Stimulated activated naive CD4-positive, alpha-beta T cell treated with Interleukin-2 at 50 U/mL for 16 hours (primary cell): ENCODE measurements at places on chromosomes 2 and 18.
A peak's percentile ranks its signal among the peaks of the same experiment; 100 is the strongest.

DNA sequence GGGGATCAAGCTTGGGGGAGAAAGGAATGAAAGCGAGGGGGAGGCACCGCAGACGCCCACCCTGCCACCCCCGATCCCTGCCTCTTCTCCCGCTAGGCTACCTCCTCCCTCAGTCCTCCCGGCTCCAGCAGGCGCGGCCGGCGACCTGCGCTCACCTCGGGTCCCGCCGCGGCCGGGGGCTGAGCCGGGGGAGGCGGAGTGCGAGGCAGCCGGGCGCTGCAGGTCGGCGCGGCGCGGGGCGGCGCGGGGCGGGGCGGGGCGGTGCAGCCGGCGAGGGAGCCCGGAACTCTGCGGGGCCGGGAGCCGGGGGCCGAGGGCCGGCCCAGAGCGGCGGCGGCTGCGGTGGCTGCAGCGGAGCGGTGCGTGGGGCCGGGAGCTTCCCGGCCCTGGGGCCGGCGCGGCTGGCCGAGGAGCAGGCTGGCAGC, 477 bp downstream of the ACVR1 start:
- DNase-seq, result peak; percentile 68

DNA sequence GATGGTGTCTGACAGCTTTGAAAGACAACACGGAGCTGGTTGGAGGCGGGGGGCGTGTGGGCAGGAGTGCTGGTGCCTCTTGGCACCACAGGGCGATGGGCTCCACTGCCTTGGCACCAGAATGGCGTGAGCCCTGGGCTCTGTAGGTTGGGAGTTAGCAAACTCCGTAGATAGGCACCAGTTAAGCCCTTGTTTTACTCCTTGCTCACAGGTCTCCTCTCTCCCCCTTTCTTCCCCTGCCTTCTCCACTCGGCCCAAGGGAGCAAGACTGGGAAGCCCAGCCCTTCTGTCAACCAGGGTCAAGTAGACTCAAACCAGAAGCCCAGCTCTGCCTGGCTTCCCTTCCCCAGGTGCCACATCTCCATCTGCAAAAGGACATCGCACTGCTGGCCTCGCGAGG, 281.7 kb upstream of the ID2 start:
- no peak for DNase-seq

GRCh38 chr2:2674831-2675230, 343.8 kb upstream of the MYT1L start:
- DNase-seq, result no peak

GRCh38 chr2:24826773-24827145, 33.5 kb downstream of the CENPO start:
- no peak for DNase-seq

GRCh38 chr2:127884436-127884835, 1.3 kb downstream of the AMMECR1L start:
- no peak for DNase-seq

DNA sequence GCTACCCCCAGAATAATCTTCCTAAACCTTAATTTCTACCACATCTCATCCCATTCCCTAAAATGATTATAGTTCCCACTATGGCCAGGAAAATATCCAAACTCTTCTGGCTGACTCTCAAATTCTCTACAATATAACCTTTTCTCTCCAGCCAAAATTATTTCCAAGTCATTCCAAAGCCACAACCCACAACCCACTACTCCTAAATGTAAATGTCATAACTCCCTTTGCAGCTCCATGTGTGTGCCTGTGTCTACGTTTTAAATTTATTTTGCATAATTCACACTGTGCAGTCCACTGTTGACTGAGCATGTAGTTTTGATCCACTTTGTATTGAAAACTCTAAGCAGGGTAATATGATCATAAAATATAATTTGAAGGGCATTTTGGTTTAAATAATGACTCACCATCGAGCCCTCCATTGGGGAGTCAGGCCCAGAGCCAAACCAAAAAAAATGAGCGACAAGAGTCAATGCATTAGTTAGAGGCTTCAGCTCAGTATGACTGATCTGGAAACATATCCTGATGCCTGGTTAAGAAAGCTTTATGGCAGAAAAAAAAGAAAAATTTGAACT, 171.0 kb downstream of the AFF3 start:
- no peak for DNase-seq

GRCh38 chr18:79544386-79544963, 135.1 kb upstream of the CTDP1 start:
- no peak for DNase-seq

DNA sequence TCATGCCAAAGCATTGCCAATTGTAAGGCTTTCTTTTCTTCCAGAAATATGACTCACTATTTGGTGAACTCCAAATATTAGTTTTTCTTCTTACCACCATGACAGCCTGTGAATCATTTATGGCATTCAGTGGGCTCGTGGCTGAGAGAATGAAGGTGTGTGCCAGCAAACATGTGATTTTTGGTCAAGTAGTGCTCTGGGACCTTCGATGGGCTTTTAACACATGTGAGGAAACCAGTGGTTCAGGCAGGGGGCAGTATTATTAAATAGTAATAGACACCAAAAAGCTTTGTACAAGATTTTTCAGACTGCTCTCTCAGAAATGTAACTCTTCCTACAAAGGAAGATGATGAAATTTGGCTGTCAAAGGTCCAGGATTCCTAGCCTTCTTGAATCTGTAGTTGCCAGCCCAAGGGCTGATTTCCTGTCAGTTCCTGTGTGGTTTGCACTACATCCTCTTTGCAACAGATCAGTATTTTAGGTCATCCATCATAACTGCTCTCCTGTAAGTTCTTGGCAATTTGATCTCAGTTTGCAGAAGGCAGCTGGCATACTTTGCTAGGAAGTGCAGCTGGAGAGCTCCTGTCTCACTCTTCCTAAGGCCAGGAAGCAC, 64.3 kb downstream of the BABAM2 start:
- DNase-seq, result peak; percentile 54

- DNase-seq, result no peak
These were observed 119.4 kb downstream of the GREB1L start for GRCh38 chr18:21361307-21361880.

DNA sequence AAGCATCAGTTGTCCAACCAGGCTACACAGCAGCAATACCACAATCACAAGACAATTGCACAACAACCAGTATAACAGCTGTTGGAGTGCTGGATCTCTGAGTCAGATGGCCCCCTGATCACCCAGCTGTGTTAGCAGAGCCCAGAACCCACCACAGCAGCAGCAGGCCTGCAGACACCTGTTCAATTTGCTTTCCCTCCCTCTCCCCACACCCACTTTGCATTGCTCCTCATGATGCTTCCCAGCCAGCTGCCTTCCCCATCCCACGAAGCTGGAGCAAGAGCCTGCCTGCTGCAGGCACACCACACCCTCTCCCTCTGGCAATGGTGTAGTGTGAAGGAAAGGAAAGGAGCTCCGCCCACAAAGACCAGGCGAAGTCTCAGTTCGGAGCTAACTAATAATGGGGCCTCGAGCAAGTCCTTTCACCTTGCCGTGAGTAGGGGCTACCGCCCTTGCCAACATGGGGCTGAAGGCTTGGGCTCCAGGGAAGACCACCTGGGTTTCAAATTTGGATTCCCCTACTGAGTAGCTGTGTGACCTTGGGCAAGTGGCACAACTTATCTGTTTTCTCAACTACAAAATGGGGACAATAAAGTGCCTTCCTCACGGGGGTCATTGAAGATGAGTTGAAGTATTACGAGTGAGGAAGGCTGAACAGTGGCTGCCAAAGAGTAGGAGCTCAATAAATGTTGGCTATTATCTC, 19.4 kb upstream of the ZBTB7C start:
- no peak for DNase-seq

DNA sequence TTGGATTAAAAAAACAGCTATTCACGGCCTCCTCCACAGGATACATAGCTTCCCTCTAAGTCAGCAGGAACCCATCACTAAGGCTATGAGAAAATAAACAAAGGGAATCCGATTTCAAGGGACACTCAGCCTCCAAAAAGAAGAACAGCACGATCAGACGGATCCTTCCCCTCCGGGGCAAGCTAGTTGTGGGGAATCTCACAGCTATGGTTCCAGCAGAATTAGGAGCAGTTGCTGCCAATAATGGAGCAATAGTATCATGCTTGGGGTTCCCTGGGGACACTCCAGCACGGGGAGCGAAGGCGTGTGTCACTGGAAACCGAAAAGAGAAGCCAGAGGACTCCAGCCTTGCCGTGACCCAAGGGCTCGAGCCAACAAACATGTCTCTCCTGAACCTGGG, 163.1 kb downstream of the TTC32 start:
- no peak for DNase-seq

DNA sequence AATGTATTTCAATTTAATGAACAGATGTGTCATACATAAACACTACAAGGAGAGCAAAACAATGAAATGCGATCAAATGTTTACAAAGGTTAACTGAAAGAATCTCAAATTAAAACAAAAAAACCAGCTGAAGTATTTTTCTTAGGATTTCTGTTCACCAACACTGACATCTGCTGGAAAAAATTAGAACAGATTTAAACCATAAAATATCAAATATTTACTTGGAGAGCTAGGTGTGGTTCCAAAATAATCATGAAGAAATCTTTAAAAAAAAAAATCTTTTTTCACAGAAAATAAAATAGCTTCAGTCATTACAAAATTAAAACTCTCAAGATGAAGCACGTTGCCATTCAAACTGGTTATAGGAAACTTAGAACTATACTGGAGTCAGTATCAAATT, 13.8 kb downstream of the MMADHC start:
- no peak for DNase-seq

DNA sequence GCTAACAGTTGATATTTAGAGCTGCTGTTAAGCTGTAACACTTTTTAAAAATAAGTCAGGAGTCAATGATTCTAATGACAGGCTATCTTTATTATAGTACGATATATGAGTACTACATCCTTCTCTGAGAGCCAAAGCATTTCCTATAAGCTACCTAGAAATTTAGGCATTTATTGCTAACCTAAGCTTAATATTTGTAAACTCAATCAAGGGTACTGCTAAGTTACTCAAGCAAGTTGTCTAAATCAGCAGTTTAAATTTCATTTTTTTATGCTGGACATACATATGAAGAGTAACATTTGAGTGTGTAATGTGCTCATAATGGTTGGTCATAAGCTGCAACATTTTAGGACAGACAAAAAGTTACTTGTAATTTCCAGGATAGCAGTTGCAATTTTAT, 1576.5 kb upstream of the NXPH2 start:
- DNase-seq, result no peak

DNA sequence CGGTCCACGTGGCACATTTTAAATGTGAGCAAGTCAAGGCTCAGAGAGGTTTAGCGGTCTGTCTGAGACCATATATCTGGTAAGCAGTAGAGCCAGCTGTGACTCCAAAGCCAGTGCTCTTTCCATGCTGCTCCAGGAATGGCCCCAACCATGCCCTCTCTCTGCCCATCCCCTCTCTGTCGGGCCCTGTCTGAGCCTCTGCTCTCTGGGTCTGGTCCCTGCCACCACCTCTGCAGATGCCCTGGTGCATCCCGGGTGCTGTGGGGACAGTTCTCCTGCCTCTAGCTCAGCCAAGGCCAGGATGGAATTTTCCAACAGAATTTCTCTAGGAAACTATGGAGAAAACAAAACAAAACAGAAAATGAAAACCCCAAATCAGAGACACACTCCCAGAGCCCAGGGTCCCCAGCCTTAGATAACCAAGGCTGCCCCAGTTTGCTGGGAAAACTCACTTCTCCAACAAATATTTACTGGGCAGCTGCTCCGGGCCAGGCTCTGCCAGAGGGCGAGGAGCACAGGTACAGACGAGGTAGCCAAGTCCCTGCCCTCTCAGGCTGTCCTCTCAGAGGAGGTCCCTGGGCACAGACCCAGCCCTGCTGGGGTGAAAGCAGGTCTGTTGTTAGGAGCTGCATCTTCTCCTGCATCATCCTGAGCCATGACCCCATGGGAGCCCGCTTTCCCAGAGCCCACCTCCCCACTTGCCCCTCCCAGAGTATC, 9.2 kb downstream of the ADRA2B start:
- DNase-seq, result no peak

DNA sequence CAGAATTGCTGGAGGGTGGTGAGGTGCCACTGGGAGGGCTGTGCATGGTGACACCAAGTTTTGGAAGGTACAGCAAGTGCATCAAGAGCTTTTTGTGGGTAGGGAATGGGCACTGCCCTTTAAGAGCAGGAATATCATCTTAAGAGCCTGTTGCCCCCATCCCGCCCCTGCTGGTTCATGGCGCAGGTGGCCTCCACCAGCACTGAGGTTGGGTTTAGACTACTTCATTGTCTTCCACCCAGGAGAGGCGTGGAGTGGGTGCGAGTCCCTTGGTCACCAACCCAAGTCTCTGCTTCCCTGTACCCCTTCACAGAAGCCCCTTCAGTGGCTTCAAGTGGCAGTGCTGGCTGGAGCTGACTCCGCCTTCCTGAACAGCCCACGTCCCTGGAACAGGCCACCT, 7.8 kb downstream of the RNPEPL1 start:
- no peak for DNase-seq

DNA sequence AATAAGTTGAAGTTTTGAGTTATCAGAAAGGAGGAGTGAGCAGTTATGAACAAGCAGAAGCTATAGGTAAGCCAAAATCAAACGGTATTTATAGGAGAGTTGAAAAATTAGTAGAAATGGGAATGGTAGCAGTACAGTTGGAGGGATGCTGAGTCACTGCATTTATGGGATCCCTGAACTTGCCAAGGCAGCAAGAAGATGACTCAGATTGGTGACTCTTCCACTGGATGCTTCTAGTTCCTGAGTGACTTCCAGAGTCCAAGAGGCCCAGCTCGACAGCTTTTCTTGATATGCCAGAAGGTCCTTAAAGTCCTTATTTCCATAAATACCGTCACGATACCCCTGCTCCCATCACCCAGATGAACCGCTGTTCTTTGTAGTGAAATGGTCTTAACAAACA, 31.1 kb upstream of the ACTR3 start:
- DNase-seq, result no peak

DNA sequence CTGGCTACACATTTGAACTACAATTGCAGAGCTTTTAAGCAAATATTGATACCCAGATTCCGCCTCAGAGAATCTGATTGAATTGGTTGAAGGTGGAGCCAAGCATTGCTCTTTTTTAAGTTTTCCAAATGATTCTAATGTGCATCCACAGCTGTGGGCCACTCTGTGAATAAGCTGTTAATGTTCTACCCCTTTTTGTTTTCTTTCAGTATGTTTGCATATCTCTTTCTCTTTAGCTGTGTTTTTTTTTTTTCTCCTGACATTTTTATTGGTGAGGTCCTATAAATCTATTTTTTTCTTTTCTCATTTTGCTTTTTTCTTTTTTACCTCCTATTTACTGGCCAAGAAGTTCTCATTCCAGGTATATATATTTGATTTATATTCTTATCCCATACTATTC, 6.5 kb downstream of the SCN3A start:
- DNase-seq, result no peak

GRCh38 chr18:8450013-8450412, 159.2 kb upstream of the RAB12 start:
- DNase-seq, result no peak

GRCh38 chr2:1722692-1723091, 21.6 kb downstream of the PXDN start:
- no peak for DNase-seq
